ENCODE measurements at places on chromosomes 4 and X. TPM values are rescaled to one million over a fixed set of nuclear protein-coding genes. Genes with fewer than 3 reads are reported as not detected.

Gene S100P
- not detected for total RNA-seq

Gene TMEM31
- total RNA-seq: not detected

Gene SOWAHB
- 0.13 TPM for total RNA-seq

Gene FAM184B
- total RNA-seq: not detected

Gene USP11
- total RNA-seq: 43.3 TPM

Gene KIF4A
- 11.5 TPM for total RNA-seq

Gene FAM114A1
- 215 TPM for total RNA-seq

Gene XAGE1B
- total RNA-seq: not detected

Gene ADH4
- not detected for total RNA-seq

Gene UGT2A1
- total RNA-seq: not detected

Gene FAM200B
- 45.8 TPM for total RNA-seq

Gene ADAM29
- total RNA-seq: not detected

Gene IL21
- not detected for total RNA-seq

Gene SULT1B1
- total RNA-seq: 0.52 TPM

Gene ATP2B3
- not detected for total RNA-seq

Gene RAB9B
- not detected for total RNA-seq

Gene SH3BP2
- total RNA-seq: 16.7 TPM

Gene RPL9
- total RNA-seq: 4,418 TPM

Gene IBSP
- not detected for total RNA-seq

Gene RRH
- total RNA-seq: 0.13 TPM

Gene CSN1S1
- not detected for total RNA-seq

Gene MAGEA11
- not detected for total RNA-seq

Gene KIAA1210
- not detected for total RNA-seq

Gene FMR1NB
- not detected for total RNA-seq

Gene TMPRSS11A
- not detected for total RNA-seq

Gene PABPC5
- total RNA-seq: 1.2 TPM

Gene FGG
- total RNA-seq: 0.88 TPM

Gene ZNF280C
- 8.3 TPM for total RNA-seq

Gene IQSEC2
- total RNA-seq: 18.8 TPM

Gene SPACA5
- total RNA-seq: not detected

Gene MAGEB16
- not detected for total RNA-seq

Gene RAB39B
- total RNA-seq: not detected

All from epithelial cell of alveolus of lung (primary cell).